ENCODE measurements at places on chromosomes 16 and 17. TPM values are rescaled to one million over a fixed set of nuclear protein-coding genes. Genes with fewer than 3 reads are reported as not detected.
A peak's percentile ranks its signal among the peaks of the same experiment; 100 is the strongest.

- no peak for DNase-seq
Observed at GRCh38 chr17:78269955-78270381, 38.5 kb downstream of the TMEM235 start.

DNA sequence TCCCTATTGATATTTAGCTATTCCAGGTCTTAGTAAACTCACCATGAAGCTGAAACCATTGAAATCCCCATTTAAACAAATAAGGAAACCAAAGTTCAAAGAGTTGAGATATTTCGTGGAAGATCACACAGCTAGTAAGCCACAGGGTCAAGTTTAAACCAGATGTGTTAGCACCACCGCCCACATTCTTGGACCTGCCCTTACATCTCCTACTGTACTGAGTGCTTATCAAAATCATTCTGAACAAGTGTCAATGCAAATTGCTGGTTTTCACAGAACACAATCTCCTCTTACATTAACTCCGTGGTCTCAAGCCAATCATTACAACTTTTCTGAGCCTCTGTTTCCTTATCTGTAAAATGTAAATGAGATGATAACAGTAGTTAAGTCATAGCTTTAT, 676.2 kb downstream of the CDH11 start:
- no peak for DNase-seq

- peak; percentile 5 for DNase-seq
Observed at GRCh38 chr17:51947160-51947735, 211.3 kb downstream of the CA10 start.

DNA sequence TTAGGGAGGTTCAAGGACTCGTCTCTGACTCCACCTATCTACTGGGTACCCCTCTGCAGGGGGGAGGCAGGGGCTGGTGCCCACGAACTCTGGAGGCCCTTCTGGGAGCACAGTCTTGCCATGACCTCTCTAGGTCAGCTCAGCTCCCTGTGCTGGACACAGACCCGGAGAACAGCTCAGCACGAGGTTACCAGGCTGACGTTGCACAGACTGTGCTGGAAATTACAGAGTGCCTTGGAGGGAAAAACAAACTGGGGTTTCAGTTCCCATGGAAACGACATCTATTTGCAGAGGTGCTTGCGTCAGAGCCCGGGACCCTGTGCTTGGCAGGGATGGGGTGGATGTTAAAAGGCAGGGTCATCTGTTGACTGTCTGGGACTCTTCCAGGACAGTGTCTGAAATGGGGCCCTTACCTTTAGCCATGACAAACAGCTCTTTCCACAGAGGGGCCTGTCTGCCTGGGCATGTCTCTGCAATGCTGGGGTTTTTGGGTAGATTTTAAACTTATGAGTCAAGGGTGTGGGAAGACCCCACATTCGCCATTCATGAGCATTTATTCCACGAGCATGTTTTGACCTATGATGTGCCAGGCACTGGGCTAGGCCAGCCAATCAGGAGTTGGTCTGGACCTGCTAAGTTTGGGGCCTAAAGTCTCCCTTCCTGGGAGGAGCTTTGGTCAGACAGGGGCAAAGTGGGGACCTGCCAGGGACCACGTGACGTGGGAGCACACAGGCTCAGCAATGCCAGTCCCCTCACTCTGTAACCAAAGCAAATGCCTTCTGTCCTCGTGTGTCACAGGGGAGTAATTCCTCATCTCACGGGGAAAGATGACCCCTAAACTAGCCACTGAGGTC, 22.5 kb downstream of the CCR7 start:
- peak; percentile 79 for DNase-seq

DNA sequence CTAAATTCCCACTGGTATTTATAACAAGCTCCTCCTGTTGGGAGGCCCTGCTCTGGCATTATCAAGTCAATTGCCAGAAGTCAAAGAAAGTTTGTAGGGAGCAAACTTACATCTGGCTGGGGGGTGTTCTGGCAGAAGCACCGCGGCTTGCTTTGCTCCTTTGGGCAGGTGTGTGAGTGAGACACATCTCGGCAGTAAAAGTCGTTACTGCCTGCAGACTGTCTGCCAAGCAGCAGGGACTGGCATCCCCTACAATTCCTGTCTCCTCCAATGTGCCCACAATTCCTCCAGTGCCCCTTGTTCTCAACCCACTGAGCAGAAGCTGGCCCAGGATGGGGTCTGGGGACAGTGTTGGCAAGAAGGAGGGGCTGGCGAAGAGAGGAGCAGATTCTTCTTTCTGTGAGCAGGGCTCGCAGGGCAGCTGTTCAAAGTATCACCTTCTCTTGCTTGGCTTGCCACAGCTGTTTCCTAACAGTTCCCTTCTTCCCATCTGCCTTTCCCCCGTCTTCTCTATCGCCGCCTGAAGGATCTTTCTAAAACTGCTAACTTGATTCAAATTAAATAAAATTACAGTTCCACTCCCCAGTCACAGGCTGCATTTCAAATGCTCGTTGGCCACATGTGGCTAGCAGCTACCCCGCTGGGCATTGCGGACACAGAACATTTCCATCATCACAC, 30.2 kb downstream of the SPACA3 start:
- DNase-seq, result no peak

SSTR5 gene
- 0.14 TPM for polyA plus RNA-seq

ATP1B2 gene
- polyA plus RNA-seq, result 21.0 TPM

GRCh38 chr16:27322858-27323780, 9.3 kb downstream of the IL4R start:
- no peak for DNase-seq

DNA sequence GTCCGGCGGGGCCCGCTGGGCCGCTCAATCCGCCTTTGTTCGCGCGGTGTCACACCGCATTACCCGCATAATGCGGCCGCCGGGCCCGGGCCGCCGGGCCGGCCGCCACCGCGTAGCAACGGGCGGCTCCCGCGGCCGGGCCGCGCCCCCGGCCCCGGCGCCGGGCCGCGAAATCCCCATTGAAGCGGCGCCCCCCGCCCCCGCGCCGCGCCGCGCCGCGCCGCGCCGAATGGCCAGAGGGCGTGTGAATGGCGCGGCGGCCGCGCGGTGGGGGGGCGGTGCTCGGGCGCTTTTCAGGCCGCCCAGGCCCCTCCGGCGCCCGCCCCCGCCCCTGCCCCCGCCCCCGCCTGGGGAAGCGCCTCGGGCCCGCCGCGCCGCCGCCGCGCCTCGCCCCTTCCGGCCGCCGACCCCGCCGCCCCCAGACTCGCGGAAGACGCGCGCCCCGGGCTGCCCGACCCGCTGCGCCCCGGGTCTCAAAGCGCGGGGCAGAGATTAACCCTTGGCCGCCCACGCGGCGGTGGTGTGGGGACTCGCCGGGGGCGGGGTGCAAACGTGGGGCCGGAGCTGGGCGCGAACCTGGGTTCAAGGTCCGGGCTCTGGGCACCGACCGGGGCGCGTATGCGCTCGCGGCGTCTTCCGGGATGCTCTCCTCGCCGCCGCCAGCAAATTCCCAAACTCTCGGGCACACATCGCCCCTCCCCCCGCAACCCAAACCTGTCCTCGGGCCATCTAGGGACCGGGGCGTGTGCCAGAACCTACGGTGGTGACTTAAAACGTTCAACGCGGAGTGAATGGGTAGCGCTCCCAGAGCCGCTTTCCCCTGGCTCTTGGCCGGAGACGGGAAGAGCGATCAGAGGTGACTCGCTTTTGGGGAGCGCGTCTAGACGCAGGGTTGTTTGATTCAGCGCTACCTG, 46.7 kb downstream of the WNT3 start:
- DNase-seq, result no peak

DNA sequence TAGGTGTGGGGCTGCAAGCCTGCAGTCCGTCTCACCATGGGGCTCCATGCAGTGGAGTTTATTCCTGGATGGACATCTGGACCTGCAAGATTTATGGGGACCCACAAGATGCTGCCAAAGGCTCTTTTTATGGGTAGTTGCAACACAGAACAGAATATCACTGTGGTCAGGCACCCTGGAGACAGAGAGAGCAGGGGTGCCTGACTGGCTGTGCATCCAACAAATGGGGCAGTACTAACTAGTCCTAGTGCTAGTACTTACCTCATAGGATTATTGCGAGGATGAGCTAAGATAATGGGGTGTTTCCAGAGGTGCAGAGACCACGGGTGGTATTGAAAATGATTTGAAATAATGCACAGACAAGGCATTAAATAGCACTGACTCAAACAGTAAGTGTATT, 42.4 kb upstream of the MMP2 start:
- no peak for DNase-seq

IGSF6 gene
- 7.1 TPM for polyA plus RNA-seq

GRCh38 chr17:72838581-72838980, 253.9 kb downstream of the SLC39A11 start:
- DNase-seq, result no peak

DNA sequence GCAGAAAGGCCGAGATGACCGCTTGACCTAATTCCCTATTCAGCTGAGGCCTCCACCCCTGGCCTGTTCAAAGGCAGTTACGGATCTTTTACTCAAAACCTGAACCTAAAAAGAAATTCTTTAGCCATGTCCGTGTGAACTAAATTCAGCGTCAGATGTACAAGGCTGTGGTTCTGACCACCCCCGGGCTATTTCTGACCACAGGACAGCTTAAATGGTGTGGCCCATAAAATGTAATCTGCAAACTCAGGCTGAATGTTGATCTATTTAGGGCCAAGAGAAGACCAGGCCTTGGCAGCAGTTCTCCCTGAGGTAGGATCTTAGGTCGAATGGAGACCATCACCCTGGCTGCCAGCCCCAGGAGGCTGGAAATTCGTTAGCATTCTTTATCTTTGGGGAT, 485.5 kb downstream of the WWOX start:
- DNase-seq, result no peak

- no peak for DNase-seq
Observed at GRCh38 chr16:15946257-15947044, 3.0 kb upstream of the ABCC1 start.

ZNF174 gene
- polyA plus RNA-seq, result 13.5 TPM

PLA2G10 gene
- 0.47 TPM for polyA plus RNA-seq

GRCh38 chr17:66819466-66819865, 15.5 kb upstream of the CACNG5 start:
- DNase-seq, result no peak

GRCh38 chr16:29806641-29807425, 504 bp downstream of the MAZ start:
- no peak for DNase-seq

GRCh38 chr17:13508896-13509295, 92.8 kb downstream of the HS3ST3A1 start:
- no peak for DNase-seq

DNA sequence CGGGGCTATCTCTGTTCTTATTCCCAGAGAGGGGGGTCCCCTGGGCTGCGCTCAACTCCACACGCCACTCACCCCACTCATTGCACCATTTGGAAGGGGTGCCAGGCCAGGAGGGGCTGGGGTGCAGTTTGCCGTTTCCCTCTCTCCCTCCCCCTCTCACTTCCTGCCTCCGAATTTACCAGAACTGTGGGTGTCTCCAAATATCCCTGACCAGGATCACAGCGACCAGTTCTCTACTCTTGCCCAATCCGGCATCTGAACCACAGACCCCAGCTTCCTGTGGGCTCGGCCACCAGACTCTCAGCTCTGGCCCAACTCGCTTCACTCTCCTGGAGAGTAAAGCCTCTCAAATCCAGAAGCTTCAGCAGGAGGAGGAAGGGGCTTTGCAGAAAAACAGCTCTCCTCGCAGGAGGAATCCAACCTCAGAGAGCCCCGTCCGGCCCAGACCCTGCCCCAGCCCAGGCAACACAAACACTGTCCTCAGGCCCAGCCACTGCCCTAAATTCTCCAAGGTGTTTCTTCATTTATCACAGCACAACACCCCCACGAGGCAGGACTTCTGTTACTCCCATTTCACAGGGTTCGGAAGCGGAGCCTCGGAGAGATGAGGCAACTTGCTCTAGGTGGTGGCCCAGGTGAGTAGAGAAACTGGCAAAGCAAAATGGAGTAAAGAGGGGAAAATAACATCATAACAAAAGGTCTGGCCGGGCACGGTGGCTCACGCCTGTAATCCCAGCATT, 423 bp upstream of the ASGR2 start:
- DNase-seq, result no peak

COTL1 gene
- polyA plus RNA-seq, result 146 TPM

- no peak for DNase-seq
Observed at GRCh38 chr17:45335721-45336120, 18.9 kb upstream of the MAP3K14 start.

DNA sequence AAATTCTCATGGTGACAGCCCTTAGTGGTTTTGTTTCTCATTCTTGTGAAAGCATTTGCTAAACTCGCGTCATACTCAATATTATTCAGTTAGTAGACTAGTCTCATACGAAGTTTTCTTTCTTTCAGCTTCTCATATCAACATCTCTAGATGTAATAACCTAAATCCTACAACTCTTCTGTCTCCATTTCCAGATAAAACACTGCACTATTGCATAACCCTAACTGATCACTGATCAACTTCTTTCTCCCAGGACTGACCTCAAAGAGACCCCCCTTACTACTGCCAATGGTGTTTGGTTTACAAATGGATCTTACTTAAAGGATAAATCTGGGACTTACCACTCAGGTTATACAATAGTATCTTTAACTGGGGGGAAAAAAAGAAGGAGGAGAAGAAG, 36.3 kb upstream of the TEKT1 start:
- no peak for DNase-seq

DNA sequence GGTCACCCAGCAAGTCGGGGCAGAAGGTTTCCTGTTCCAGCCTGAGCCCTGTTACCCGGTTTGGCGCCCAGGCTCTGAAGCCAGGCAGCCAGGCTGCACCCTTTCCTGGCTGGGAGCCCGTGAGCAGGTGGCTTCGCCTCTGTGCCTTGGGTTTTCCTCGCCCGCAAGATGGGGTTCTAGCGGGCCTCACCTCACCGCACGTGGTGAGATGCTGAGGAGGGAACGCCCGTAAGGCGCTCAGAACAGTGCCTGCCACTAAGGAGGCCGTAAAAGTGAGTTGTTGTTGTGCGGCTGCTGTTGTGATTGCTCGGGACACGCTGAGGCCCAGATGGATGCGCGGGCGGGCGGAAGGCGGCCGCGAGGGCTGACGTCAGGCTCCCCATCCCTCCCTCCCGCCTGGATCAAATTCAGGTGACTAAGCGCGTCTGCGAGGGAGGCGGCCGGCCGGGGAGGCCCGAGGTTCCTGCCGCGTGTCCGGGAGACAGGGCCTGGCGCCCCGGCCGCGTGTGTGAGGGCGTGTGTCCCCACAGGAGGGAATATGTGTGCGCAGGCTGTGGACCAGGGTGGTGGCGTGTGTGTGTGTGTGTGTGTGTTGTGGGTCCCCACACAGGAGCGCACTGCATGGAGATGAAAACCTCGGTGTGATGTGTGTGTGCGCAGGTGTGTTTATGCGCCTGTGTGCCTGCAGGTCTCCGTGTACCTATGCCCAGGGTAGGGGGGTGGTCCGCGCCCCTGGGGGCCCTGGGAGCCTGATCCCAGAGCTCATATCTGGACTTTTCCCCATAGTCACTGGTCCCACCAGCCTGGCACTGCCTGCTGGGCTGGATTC, 4.3 kb downstream of the CAMKK1 start:
- DNase-seq, result peak; percentile 80

GRCh38 chr17:58587713-58588117, 73.3 kb upstream of the MTMR4 start:
- DNase-seq, result peak; percentile 40

RFNG gene
- 28.5 TPM for polyA plus RNA-seq

- no peak for DNase-seq
Observed at GRCh38 chr16:819336-820043, 19.0 kb upstream of the GNG13 start.

IKZF3 gene
- 0.23 TPM for polyA plus RNA-seq

All from renal cortex interstitium (tissue), 15 donors.